ENCODE measurements at places on chromosomes 3 and 15.
A peak's percentile ranks its signal among the peaks of the same experiment; 100 is the strongest.

GRCh38 chr3:59128685-59129084 lies 78.9 kb upstream of the CFAP20DC start:
- DNase-seq = no peak

DNA sequence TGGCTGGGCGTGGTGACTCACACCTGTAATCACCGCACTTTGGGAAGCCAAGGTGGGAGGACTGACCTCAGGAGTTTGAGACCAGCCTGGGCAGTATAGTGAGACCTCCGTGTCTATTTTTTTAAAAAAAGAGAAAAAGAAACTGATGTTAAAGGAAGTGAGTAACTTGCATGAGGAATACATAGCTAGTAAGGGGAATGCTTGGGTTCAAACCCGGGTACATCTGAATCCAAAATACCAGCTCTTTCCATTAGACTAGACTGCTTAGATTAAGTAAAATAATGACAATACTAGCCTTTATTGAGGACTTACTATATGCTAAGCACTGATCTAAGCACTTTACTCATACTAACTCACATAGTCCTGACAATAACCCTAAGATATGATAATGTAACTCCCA lies 22.4 kb downstream of the TM4SF4 start:
- no peak for DNase-seq

DNA sequence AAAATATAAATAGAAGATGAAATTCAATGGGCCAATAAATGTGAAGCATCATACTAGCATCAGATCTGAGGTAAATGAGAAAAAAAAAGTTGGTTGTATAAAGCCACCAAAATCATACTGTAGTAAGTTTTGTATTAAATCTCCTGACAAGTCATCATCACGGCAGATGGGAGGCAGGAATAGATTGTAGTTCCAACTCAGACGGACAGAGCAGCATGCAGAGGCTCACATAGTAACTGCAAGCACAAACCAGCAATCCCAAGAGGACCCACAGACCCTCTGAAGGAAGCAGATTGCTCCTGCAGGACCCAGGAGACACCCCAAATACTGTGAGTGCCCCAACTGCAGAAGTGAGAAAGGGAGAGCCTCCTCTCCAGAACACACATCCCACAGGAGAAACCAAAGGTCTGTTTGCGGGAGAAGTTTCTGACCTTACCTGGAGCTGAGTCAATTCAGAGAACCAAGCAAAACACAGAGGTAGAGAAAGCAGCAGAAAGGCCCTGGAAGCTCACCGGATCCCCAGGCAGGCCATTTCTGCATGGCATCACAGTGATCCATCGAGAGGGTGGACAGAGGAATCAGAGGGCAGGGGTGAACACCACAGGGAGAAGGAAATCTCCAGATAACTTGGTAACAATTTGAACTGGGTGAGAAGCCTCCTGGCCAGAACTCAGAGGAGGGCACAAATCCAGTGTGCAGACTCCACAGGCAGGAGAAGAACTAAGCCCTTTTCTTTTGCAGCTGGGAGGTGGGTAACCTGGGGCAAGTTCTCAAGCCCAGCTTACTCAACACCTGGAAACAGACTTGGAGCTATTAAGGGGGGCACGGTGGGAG lies 141.6 kb upstream of the ARHGEF26 start:
- no peak for DNase-seq

DNA sequence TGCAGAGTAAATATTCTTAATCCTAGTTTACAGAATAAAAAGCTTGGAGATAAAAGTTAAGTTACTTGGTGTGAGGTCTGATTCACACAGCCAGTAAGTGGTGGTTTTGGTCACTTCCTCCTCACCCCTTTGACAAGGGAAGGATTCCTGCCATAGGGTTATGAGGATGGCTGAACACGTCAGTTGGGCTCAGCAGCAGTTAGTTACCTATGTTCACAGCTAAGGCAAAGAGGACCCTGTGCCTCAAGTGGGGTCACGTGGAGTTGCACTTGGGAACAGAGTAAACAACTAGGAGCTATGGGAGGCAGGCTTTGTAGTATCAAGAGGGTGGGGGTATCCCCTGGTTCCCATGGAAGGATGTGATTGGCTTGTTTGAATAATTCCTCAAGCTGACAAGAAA lies 232.2 kb downstream of the UBE2E2 start:
- DNase-seq = no peak

DNA sequence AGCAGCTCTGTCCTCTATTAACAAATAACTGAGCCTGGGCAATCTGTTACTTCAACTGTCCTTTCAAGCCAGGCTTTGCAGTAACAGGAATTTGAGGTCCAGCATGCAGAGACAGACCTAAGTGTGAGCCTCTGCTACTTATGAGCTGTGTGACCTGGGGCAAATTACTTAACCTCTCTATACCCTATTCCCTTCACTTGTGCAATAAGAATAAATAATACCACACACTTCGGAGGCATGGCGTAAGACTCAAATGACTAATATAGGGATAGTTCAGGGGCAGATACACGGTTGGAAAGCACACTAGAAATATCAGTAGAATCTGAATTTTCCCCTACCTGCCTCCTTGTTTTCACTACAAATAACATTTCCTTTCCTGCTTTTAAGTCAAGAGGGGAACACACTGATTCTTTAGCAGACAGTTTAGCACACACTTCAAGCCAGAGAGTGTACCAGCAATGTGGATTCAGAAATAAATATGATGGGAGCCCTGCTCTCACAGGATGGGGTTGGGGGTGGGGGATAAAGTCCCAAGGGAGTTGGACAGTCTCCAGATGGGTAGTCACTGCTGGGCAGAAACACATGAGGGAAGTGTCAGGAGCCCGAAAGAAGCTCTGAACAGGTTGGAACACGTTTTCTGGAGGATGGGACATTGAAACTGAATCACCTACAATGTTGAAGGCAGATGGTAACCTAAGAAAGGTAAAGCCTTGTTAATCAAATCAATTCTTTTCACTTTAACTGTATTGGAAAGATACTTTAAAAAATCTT lies 61.8 kb upstream of the RBP1 start:
- DNase-seq = peak; percentile 96

DNA sequence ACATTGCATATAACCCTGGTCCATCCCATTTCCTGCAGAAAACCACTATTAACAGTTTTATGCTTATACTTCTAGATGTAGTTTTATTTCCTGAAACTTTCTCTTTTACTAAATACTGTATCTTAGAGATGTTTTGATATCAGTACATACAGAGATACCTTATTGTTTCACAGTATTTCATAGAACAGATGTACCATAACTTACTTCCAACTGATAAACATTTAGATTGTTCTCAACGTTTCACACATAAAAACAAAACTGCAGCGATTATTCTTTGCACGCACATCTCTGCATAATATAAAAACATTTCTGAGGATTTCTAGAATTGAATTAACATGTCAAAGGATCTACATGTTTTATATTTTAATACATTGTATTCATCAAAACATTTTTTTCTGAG lies 2.6 kb downstream of the ZNF80 start:
- DNase-seq = no peak

DNA sequence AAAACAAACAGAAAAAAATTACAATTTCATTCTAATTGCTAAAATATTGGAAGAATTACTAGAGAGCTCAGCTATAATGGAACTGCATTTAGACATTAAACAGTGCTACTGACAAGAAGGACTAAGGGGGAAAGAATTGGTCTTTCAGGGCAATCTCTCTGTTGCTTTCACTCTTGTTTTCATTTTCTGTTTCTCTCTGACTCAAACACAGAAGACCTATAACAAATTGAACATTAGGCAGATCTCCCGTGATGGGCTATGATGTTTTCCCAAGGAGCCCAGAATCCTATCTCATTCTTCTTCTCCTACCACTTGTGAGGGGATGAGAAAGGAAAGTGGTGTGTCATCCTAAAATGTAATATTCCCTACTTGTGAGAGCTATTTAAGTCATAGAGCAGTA lies 358.0 kb upstream of the TGFBR2 start:
- DNase-seq = no peak

GRCh38 chr15:69767191-69767590 lies 314.6 kb downstream of the RPLP1 start:
- DNase-seq = no peak

DNA sequence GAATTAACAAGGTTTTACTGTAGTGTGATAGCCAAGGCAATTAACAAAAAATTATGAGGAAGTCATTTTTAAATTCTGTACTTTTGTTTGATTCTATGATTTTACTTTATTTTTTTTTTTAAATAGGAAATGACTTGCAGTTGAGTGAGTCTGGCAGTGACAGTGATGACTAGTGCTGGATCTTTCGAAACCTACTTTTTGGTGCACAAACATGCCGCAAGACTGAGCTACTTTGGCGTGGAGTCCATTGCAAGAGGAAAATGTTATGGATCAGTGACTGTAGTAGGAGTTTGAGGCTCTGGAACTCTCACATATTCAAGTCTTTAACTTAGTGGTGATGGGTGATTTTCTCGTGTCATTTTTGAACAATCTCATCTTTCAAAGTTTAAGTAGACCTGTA lies 11.6 kb downstream of the EAF1 start:
- DNase-seq = peak; percentile 81

DNA sequence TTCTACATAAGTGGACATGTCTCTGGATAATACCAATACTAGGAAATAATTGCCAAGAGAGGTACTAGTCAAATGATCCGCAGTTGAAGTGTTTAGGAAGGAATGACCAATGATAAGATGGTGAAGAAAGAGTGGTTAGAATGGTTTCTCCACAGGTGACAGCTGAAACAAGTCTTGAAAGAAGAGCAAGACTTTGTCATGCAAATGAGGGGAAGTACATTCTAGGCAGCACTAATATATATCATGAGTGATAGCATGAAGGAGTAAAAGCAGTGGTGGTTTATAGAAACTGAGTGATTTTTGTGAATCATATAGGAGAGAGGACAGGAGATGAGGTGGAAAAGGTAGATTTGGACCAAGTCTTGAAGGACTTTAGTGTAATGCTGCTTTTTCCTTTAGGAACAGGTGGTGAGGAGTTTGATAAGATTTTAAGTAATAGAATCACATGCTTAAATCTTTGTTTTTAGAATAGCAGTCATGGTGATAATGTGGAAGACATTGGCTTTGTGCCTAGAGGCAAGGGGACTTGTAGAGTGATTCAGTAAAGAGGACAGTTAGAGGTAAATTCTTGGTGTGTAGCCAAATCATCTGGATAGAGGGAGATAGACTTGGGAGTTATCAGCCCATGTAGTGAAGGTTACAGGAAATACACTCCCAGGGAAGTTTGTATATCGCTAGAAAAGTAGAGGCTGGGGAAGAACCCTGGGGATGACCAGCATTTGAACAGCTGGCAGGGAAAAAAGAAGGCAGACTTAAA lies 31.9 kb downstream of the SLMAP start:
- DNase-seq = peak; percentile 35

DNA sequence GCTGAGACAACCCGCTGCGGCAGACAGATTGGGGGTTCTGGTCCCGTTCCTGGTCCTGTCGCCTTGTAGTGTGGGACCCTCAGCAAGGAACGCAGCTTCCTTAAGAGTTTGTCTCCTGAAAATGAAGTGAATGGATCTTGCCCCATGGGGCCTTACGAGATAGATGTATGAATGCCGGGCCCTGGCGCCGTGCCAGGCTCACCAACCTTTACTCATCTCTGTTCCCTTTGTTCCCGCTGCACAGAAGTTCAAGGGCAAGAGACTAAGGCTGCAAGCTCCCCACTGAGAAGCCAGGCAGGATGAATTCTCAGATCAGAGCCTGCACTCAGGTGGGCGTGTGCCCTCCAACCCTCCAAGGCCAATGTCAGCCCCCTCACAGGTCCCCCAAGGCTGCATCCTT lies 162.7 kb upstream of the IQSEC1 start:
- peak; percentile 4 for DNase-seq

- peak; percentile 8 for DNase-seq
Observed at GRCh38 chr3:187072511-187072910, 66.8 kb downstream of the RPL39L start.

DNA sequence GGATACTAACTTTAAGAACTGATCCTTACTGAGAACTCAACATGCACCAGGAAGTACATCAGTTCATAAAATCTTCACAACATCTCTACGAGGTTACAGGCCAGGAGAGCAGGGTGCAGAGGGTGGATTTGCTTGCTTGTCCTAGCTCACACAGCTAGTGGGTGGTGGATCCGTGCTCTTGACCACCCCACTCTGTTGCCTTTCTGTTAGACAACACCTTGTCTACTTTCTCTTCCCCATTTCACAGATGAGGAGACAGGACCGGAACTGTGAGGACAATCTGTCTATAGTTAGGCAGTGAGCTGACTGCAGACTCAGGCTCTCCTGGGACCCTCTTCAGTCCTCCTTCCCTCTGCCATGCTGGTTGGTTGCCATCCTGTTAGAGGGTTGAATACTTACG lies 221.7 kb upstream of the TLE3 start:
- DNase-seq = no peak

- DNase-seq = peak; percentile 53
Observed at GRCh38 chr3:124584552-124585391, 145.5 kb upstream of the UMPS start.

DNA sequence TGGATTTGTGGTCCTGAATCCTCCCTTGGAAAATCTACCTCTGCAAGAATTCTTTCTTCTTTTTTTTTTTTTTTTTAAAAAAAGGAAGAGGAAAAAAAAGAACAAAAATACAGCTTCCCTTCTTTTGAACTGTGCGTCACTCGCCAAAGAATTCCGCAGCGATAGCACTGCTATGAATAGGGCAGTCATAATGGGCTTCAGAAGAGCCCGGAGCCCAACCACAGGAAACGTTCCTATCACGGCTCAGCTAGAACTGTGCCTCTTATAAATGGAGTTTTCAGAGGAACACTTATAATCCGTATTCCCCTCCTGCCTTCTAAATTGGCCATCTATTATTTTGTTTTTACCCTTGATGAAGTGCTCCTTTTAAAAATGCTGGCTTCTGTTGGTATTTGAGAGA lies 227.7 kb downstream of the ADAMTS17 start:
- DNase-seq = peak; percentile 43

DNA sequence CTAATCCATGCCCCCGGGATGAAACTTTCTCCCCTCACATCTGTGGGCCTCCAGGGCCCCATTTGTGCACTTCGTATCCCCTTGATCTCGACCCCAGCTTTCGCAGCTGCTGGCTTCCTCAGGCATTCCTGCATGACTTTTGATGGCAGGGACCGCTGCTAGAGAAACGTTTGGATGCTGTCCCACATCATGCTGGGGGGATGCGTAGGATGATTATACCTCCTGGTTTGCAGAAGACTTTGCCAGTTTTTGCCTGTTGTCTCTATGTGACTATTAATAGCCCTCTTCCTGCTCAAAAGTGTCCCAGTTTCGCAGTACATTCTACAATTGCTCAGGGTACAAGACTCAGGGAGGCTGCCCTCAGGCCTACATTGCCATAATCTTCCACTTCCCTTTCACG lies 10.4 kb upstream of the KCNAB1 start:
- no peak for DNase-seq

GRCh38 chr3:17747890-17748247 lies 5.4 kb upstream of the TBC1D5 start:
- no peak for DNase-seq

- no peak for DNase-seq
Observed at GRCh38 chr3:28268989-28269388, 27.6 kb downstream of the CMC1 start.

DNA sequence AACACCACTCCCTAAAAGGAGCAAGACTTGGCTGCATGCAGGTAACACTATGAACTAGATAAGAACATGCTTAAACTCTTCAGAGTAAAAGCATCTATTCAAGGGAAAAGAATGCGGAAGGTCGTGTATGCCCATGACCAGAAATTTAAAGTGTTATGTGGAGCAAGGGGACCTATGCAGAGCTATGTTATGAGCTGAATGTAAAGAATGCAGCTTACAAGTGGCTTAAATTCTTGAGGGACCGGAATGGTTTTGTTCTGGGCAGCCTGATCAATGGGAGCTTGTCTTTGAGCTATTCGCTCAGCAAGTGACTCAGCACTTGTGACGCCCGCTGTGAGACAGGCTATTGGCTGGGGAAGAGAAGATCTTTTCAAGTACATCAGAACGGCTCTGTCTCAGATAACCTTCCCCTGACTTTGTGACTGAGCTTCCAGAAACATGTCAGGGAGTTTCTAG lies 367.5 kb upstream of the THBS1 start:
- DNase-seq = peak; percentile 94

Measured in epithelial cell of esophagus (primary cell).